ENCODE measurements at places on chromosomes 2 and 18.

DNA sequence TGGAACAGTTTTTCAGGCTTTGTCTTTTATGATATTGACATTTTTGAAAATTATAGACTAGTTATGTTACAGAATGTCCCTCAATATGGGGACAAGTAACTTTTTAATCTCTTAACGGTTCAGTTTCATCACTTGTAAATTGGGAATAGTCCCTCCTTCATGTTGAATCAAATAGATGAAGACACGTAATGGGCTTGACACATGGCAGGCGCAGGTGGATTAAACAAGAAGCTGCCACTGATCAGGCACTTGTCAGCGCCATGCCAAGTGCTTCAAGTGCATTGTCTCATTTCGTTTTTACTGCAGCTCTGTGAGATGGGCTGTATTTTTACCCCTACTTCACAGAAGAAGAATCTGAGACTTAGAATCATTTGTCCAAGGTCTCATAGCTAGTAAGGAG lies 9.5 kb upstream of the SMAD4 start:
- no peak for DNase-seq

GRCh38 chr2:128610496-128610895 lies 291.8 kb upstream of the HS6ST1 start:
- DNase-seq, result no peak

GRCh38 chr18:54736981-54737380 lies 91.3 kb upstream of the RAB27B start:
- DNase-seq, result no peak

- DNase-seq, result no peak
These were observed 195.3 kb upstream of the EPHA4 start for GRCh38 chr2:221767106-221768012.

DNA sequence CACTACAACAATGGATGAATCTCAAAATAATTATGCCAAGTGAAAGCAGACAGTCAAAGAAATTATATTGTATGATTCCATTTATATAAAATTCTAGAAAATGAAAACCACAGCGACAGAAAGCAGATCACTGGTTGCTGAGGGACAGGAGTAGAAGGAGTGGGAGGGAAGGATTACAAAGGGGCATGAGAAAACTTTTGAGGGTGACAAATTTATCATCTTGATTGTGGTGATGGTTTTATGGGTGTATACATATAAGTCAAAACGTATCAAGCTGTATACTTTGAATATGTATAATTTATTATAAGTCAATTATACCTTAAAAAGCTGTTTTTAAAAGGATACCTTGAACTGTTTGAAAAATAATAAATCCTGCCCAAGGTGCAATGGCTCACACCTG lies 27.7 kb downstream of the ATF2 start:
- DNase-seq, result no peak

DNA sequence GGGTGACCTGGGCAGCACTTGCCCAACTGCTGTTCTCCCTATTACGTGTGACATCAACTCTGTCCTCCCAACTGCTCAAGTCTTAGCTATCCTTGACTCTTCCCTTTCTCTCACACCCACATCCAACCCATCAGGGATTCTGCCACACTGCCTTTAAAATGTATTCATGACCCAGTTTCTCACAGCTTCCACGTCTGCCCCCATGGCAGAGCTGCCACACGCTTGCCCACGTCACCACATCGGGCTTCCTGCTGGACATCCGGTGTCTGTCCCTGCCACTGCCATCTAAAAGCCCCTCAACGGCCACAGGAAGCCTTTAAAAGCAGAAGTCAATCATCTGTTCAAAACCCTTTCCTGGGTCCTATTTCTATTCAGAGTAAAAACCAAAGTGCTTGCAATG lies 233.1 kb upstream of the POU3F3 start:
- no peak for DNase-seq

DNA sequence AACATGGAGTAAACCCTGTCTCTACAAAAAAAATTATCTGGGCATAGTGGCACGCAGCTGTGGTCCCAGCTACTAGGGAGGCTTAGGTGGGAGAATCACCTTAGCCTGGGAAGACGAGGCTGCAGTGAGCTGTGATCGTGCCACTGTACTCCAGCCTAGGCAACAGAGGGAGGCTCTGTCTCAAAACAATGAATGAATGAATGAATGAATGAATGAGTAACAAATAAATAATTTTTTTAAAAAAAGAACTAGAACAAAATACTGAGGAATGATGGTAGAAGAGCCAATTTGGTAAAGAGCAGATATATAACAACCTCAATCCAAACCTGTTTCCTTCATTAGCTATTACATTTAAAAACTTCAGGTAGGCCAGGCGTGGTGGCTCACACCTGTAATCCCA lies 60.1 kb downstream of the STRN start:
- no peak for DNase-seq

DNA sequence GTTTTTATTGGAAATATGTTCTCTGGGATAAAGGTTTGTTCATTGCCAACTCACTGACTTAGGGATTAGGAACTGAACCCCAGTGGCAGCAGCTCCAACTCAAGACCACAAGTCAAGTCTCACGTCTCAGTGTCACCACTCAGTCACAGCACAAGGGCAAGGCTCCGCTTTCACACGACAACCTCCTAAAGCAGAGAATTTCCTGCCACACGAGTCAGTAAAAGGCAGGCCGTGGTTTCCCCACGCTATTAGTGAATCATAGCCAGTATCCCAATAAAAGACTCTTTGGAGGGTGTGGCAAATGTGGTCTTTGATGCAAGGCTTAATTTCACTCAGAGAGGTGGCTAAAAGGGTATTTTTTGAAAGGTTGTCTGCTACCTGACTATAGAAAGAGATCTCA lies 57.6 kb downstream of the PIEZO2 start:
- DNase-seq, result no peak

- no peak for DNase-seq
These were observed 154.9 kb downstream of the MYO3B start for GRCh38 chr2:170332676-170333402.

- no peak for DNase-seq
These were observed 204.5 kb upstream of the SPRED2 start for GRCh38 chr2:65636813-65637483.

DNA sequence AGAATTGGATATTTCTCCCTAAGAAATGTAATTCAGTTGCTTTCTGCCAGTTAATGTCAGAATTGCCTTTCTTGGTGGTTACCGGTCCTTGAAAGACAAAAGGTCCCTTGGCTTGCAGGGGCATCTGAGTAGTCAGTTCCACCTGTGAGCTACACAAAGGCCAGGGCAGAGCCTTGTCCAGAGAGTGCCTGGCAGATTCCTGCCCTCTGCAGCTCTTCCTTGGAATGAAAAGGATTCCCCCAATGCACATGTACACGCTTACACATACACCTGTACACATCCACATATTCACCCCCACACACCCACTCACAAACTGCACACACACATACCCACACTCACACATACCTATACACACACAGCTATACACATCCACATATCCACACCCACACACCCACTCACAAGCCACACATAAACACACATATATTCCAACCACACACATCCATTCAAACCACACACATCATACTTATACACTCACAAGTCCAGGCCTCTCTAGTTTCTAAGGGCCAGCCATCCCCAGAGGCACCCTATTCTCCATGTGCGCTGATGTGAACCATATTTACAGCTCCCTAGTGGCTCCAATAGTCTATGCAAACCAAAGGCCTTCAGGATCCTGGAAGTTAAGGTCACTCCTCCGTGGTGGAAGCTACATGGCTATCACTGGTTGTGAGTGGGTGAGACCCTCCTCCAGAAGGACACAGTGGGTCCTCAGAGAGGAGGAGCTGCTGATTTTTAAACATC lies 9.6 kb downstream of the CYRIA start:
- no peak for DNase-seq

DNA sequence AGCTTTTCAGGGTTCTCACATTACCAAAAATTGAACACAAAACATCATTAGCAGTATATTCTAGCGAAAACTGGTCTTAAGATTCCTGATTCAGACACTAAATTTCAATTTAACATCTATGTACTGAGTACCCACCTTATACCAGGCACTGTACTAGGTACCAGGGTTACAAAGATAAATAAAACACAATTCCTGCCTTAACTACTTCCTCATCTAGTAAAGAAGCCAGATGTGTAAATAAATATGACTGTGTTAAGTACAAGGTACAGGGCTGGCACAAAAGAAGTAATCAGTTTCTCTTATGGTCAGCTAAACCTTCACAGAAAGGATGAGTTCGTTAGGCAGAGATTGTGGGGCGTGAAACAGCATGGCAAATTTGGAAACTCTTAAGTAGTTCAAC lies 6.1 kb downstream of the FARSB start:
- DNase-seq, result no peak

GRCh38 chr2:32931945-32932709 lies 14.6 kb upstream of the LTBP1 start:
- no peak for DNase-seq

- DNase-seq, result peak; percentile 35
These were observed 61.5 kb downstream of the VRK2 start for GRCh38 chr2:58107803-58108710.

DNA sequence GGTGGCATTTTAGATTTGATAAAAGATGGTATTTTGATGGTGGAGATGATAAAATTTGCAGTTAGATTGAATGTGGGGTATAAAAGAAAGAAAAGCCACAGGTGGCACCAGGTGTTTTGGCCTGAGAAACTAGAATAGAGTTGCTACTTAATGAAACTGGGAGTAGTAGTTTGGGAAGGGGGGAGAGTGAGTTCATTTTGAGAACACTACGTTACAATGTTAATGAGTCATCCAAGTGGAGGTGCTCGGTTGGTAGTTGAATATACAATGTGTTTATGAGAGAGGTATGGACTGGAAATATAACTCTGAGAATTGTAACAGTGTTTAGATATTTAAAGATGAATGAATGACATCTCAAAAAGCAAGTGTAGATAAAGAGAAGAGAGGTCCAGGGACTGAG lies 26.4 kb downstream of the EPG5 start:
- DNase-seq, result no peak

DNA sequence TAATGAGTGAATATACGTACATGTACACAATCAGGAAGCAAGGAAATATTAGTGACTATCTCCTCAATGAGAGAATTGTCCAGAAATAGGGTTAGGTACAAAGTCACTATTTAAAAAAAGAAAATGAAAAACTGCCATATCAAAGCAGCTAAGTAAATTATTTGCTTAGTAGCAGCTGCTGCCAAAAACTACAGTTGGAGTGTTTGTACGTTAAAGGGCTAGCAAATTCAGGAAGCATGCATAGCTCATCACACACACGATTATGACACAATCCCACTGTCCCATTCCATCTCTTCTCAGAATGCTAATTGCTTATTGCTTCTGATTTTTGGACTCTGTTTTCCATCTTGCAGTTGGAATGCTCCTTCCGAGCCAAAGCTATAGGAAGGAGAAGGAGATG lies 2012.5 kb upstream of the LRRTM1 start:
- DNase-seq, result no peak

DNA sequence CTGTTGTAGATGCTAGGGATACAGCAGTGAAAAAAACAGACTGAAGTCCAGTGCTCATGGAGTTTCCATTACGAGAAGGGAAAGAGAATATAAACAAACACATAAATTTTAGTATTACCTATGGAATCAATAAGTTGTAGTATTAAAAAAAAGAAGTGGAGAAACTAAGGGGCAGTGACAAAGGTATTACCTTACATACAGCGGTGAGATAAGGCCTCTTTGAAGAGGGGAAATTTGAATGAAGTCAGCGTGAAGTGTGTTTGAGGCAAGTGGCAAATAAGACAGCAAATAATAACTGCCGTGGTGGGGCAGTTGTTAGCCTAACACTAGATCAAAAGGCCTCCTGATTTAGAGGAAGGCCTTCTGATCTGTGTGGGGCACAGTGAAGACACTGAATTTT lies 57.9 kb downstream of the TLK1 start:
- DNase-seq, result no peak

DNA sequence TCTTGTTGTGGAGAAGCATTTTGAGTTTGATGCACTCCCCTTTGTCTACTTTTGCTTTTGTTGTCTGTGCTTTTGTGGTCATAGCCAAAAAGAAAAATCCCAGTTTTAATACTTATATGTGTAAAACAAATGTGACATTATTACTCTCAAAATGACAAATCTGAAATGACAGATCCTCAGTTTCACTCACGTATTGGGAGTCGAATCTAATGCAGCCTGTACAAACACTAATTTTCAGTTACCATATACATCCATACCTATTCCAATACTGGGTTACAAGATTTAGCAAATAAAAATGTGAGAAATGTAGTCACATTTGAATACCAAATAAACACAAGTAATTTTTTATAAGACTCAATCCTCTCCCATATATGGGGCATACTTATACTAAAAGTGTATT lies 148.2 kb upstream of the ZNF516 start:
- DNase-seq, result no peak

DNA sequence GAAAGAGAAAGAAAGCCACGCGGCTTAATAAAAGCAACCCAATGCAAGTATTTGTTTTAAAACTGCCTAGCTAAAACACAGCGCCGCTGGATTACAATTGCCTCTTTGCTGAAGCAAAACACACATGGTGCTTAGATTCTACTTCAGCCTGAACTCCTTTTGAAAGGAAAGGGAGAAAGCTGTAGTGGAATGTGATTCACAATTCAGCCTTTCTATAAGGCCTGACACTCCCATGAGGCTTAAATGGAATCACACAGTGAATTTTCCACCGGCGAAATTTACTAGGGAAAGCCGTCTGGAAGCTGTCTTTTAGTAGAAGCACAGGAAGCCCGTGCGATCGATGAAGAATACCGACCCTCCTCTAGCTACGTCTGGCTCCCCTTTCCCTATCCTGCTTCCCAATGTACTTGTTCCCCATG lies 348.0 kb downstream of the DLGAP1 start:
- DNase-seq, result no peak

GRCh38 chr2:100856732-100857131 lies 36.8 kb downstream of the NPAS2 start:
- DNase-seq, result no peak

DNA sequence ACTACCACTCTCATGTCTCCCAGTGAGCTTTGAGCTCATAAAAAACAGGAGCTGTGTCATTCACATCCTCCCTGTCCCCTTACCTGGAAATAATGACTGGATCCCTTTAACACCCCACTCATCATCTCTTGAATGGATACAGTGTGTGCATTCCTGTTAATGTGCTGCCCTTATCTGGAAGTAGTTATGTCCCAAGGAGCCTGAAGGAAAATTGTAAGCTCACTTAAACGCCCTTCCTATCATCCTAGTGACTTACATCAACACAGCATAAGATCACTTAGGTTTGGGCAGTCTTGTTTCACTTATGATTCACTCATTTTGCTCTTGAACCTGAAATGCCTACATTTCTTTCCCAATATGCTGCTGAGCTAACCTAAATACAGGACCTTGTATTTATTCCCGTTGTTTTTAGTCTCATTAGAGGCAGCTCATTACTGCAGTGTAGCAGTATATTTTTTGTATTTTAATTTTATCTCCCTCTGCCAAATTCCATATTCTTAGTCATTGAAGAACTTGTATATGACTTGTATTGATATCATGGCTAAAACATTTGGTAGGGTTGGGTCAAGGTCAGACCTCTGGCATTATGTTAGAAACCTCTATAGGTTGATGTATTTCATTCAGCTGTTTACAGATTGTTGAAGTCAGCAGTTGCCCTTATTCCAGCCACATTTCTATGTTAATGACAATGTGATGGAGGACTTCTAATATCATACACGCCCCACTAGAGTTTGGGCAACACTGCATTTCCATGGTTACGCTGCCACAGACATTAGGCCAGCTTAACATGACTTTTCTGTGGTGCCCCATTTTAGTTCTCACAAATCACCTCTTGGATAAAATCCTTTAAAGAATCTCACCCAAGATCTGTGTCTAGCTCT lies 72.9 kb downstream of the PKP4 start:
- DNase-seq, result no peak

- DNase-seq, result no peak
These were observed 322.8 kb downstream of the STK39 start for GRCh38 chr2:167924556-167924955.

Measured in hepatocyte (in vitro differentiated cells).